ENCODE measurements at places on chromosomes 13 and 19.

DNA sequence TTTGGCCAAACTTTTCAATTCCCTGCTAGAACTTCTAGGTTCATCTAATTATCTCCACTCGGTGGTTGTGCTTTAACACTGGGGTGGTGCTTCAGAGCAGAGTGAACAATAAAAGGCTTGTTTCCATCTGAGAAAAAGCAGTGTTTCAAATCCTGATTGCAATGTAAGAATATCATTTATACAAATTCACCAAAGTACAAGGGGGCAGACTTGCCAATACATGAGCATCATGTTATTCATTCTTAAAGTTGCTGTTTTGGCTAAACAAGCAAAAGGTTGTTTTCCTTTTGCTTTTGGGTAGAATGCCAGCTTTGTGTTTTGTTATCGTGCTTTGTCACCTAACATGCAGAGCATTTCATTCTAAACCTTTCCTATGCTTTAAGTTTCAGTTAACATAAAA lies 78.5 kb upstream of the UBAC2 start:
- DNase-seq: no peak

DNA sequence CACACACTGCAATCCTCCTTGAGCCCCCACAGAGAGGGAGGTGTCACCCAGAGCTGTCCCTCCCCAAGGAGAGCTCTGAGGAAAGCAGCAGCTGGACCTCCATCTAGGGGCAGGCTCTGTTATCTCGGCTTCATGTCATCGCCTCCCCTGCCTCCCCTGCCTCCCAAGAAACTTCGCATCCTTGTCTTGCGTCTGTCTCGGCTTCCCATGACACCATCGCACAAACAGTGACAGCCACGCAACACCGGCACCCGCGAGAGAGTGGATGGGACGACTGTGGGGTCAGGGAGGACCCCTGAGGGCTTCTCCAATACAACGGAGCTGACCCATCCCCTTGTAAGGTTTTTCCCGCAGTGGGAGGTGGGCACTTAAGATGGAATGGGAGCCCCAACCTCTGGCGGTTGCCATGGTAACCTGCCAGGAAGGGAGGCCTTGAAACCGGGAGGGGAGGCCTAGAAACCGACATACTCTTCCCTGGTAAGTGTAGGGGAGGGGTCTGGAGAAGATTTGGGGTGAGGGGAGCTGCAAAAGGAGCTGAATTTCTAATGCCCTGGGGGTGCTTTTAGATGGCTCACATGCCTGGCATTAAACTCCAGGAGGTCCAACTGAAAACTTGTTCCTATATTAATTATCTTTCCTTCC lies 16.3 kb downstream of the TLE2 start:
- no peak for DNase-seq

DNA sequence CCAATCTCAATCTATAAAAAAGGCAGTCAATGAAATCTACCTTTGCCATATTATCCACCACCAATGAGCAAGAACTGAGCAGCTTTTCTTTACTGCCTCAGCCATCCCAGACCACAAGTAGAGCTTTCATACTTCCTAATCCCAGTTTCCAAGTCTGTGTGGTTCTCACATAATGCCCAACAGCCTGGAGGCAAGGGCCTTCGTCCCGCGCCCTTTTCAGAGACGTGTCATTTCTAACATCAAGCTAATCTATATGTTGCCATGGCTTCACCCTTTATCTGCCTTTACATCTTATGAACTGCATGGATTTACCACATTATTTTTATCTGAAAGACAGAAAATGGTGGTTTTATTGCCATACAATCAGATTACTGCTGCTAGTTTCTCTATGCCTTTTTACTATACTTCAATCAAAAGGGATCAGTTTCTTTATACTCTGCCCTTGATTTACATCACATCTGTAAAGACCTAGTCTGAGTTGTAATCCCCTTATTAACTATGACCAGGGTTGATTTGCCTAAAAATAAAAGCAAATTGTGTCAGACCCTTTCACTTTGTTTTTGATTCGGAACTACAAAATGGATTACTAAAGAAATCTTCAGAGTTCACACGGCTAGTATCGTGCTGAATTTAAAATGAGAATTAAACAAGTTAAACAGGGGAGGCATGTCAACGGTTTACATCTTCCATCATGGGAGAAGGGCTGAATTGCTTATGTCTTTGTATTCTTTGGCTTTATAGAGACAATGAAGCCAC lies 5.9 kb downstream of the EFNB2 start:
- no peak for DNase-seq

DNA sequence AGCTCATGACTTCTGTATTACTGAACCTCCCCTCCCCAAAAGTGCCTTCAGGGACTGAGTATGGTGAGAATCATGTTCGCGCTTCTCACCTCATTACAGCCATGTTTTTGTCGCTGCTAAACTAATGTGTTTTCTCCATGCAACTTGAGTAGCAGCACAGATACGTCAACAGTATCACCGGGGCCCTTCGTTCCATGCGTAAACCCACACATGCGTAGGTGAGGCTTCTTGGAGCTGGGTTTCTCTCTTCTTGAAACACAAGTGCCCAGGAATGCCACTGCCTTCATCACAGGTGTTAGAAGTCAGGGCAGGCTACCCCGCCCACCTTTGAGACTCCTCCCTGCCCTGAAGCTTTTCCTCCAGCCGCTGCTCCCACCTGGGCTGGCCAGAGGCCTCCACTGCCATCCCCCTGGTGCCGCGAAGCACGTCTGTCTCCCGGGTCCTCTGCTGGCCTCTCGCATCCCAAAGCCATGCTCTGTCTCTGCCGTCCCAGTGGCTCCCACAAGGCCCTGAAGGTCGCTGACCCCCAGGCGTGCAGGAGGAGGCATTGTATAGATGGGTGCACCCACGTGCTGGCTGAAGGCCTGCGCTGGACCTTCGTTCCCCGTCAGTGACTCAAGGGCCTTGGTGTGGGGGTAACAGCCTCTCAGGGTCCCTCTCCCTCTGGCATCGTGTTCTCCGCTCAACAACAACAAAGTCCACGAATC lies 135.3 kb upstream of the MCF2L start:
- DNase-seq: no peak

- DNase-seq: no peak
These were observed 232.2 kb downstream of the TUBA3C start for GRCh38 chr13:18949489-18949761.

DNA sequence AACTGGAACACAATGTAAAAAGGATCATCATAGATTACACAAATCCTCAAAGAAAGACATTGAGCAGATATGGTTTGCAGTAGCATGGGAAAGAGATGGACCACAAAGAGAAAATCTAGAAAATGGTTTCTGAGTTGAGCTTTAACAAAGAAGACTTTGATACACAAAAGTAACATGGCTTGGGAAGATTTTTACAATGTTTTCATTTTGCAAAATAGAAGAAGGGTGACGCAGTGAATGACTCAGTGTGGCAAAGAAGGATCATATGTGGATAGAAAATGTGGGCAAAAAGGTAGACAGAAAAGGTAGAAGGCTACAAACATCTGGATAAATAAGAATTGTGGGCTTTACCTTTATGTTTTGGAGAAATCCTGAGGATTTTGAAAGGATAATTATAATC lies 1220.5 kb downstream of the PCDH17 start:
- no peak for DNase-seq

- DNase-seq: no peak
These were observed 1.0 kb downstream of the DIRAS1 start for GRCh38 chr19:2719920-2720776.

DNA sequence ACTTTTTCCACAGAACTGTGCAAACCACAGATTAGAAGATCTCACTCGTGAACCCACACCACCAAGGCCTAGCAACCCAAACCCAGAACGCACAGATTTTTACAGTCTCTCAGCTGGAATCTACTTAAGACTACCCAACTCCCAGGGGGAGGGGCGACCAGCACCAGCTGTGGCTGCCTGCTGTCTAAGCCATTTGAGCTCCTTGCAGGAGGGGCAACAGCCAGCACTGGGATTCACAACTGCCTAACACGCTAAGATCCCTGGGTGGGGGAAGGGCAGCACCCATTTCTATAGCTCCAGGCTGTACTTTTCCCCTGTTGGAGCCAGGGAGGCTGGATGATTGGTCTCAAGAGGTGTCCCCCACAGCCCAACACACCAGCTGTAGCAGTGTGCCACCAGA lies 368.8 kb downstream of the SUCLA2 start:
- no peak for DNase-seq

- DNase-seq: no peak
These were observed 4.4 kb downstream of the MED26 start for GRCh38 chr19:16623576-16623975.

- no peak for DNase-seq
These were observed 8.1 kb downstream of the FAM187B start for GRCh38 chr19:35220315-35220921.

DNA sequence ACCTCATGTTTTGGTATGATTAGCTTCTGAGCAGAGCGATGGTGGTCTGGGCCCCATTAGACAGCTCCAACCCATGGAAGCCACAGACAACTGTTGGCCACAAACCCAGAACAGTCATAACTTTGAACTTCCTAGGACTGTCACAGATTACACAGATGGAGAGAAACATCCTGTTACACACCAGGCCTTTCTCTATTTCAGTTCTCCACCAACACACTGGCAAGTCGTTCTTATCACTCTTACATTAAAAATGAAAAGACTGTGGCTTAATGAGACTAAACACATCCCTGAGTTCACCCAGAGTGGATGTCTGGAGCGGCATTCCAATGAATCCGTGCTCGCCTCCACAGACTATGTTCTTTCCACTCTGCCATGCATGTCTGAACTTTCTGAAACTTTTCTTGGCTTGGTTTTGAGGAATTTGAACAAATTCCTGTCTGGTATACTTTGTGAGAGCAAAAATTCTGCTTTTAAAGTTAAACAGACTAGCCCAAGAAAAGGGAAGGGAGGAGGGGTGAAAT lies 109.1 kb downstream of the NALCN start:
- peak; percentile 57 for DNase-seq

- no peak for DNase-seq
These were observed 3.9 kb upstream of the GPR183 start for GRCh38 chr13:99311137-99311536.

- no peak for DNase-seq
These were observed 47.5 kb upstream of the MBNL2 start for GRCh38 chr13:97174638-97175037.
